ENCODE measurements at places on chromosomes 5 and 9.
A peak's percentile ranks its signal among the peaks of the same experiment; 100 is the strongest.

- DNase-seq, result no peak
Measured at GRCh38 chr5:128539038-128539429, 989 bp upstream of the FBN2 start.

- DNase-seq, result no peak
Measured at GRCh38 chr5:150644058-150644457, 3.6 kb downstream of the SYNPO start.

DNA sequence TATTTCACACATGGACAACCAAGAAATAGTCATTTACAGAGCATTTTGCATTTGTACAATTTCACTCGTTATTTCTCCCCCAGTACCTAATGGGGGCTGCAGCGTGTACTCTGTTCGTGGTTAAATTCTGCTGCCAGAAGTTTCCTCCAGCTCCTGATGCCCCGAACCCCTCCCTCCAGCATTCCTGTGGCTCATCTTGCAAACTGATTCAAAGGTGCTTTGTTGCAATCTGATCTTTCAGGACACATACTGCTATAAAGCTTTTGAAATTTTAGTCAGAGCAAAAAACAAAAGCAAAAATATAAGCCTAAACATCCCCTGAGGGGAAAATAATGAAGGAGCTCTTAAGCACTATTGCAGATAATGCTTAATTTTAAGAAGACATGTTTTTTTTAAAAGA lies 27.7 kb downstream of the UBLCP1 start:
- peak; percentile 19 for DNase-seq

- DNase-seq, result no peak
Measured at GRCh38 chr9:95876138-95876444, 600 bp downstream of the ERCC6L2 start.

DNA sequence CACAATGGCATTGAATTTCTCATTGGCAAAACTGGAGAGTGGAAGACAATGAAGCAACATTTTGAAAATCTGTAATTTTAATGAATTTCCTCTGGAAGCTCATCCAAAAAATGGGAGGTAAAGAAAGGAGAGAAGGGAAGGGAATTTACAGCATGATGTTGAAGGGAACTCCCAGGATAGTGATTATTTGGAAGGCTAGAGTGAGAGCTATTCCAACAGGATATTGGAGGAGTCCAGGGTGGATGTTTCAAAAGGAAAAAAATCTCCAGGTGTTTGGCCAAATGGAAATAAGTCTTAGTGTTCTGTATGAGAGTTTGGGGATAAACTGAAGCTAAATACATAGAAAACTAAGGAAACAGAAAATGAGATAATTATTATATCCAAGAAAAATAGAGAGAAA lies 106.2 kb downstream of the IZUMO3 start:
- no peak for DNase-seq

- no peak for DNase-seq
Measured at GRCh38 chr9:137347928-137348327, 45.9 kb upstream of the NRARP start.

DNA sequence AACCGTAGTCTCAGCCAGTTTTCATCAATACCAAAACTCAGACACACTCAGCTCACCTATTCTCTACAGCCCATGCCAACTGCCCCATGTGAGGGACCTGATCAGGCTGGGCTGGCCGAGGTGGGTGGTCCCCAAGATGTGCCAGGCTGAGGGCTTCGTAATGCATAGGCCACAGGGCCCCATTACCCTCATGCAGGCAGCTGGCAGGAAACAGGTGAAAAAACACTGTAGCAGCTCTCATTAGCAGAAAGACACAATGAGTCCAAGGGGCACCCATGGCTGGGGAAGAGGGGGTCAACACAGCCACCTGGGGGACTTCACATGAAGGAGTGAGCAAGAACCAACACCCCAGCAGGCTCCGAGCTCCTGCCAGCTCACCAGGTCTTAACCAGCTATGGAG lies 8.2 kb downstream of the IPPK start:
- no peak for DNase-seq

DNA sequence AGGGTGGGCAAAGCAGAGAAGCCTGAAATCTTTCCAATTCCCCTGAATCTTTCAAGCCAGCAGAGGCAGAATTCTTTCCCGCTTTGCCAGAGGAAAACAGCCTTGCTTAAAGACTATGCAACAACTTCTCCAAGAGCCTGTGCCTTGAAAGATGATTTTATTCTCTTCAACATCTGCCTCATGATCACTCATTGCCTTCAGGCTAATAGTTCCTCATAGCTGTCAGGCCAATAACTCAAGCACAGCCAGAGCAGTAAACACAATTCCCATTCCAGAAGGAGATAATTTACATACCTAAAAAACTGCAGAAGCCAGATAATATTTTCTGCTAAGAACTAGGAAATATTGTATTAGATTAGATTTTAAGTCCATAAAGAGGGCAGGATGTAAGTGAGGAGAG lies 92.3 kb upstream of the PUM3 start:
- DNase-seq, result no peak

GRCh38 chr9:125931211-125931610 lies 184.0 kb downstream of the PBX3 start:
- no peak for DNase-seq

GRCh38 chr5:52887066-52887465 lies 99.3 kb downstream of the ITGA1 start:
- no peak for DNase-seq

- no peak for DNase-seq
Measured at GRCh38 chr9:88923092-88923491, 68.2 kb upstream of the S1PR3 start.

- DNase-seq, result no peak
Measured at GRCh38 chr5:67623078-67623477, 426.5 kb upstream of the CD180 start.

DNA sequence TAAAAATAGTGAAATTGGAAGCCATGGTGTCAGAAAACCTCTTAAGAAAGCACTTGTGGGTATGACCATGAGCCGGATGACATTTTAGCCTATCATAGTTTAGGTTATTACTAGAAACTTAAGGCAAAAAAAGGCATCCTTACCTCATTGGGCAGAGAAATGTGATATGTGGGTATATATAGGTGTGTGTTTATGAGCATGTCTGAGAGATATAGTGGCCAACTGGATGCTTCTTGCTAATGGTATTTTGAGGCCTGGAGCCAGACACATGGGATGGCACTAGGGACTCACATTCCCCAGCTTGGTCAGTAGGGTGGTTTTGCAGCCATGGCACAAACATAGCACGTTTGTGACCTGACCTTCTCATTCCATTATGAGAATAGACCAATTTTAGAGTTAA lies 295.6 kb upstream of the MEF2C start:
- no peak for DNase-seq

- DNase-seq, result no peak
Measured at GRCh38 chr9:131818089-131818488, 78.2 kb upstream of the RAPGEF1 start.

- DNase-seq, result no peak
Measured at GRCh38 chr5:16642867-16643266, 26.1 kb upstream of the RETREG1 start.

DNA sequence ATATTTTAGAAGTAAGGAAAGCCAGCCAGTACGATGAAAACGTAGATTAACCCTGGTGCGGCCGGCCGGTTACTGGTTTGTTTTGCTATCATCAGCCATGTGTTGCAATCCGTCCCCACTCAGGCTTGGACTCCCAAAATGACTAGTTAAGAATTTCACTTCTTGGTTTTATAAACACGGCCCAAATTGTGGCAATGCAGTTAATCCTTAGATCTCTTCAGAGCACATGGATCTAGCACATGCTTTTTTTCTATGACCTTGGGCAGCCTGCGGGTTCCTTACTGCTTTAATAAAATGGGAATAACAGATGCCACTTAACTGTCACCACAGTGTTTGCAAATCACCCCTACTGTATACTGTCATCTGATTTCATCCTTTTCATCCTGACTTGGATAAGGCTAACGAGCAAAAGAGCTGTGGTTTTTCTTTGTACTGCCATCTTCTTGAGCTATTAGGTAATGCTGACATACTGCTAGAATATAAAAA lies 1.5 kb downstream of the NDFIP1 start:
- DNase-seq, result no peak

DNA sequence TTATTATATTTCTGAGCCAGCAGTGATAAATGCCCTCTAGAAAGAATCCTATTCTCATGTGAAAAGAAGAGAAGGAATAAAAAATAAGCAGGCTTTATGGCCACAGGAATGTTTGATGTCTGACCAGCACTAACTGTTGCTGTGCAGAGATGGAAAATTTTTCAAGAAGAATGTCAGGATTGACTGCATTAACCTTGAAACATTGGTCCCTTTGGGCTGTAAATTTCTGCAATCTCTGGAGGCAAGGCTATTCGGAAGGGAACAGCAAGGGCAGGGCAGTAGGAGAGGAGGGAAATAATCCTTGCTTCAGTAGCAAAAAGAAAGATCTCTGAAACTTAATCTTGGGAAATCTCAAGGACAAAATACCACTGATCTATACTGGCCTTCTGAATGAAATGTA lies 415.2 kb downstream of the DNAH5 start:
- DNase-seq, result no peak

- DNase-seq, result no peak
Measured at GRCh38 chr9:85892401-85892800, 48.5 kb upstream of the NAA35 start.

DNA sequence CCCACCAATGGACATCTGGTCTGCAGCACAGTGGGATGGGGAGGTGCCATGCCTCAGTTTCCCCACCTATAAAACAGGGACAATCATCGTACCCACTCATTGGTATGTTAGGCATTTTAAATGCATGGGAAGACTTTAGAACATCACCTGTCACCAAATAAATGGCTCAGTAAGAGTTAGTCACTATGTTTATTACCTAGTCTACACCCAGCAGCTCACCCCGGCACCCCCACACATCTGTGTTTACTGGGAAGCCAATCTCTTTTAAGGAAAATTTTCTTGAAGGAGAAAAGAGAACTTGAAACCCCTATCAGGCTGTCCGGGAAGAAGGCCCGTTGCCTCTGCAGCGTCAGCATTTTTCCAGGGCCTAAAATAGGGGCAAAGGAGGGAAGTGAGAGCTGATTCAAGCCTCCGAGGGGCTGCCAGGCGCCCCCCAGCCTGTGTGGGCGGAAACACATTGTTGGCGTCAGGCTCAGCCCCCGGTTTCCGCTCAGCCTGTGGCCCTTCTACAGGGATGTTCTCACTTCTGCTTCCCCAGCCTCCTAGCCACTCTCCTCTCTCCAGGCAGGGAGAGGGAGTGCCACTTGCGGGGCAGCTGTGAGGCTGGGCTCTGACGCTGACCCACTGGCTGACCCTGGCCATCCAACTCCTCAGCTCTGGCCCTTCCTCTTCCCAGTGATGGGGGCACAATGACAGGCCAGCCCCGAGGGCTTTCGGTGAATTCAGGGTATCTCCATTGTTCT lies 4.6 kb downstream of the CSF1R start:
- DNase-seq, result no peak

GRCh38 chr9:137679695-137680305 lies 61.0 kb downstream of the EHMT1 start:
- DNase-seq, result no peak

- DNase-seq, result no peak
Measured at GRCh38 chr9:87250205-87250604, 247.5 kb upstream of the DAPK1 start.

GRCh38 chr5:140548300-140548688 lies 832 bp downstream of the EIF4EBP3 start:
- DNase-seq, result no peak

DNA sequence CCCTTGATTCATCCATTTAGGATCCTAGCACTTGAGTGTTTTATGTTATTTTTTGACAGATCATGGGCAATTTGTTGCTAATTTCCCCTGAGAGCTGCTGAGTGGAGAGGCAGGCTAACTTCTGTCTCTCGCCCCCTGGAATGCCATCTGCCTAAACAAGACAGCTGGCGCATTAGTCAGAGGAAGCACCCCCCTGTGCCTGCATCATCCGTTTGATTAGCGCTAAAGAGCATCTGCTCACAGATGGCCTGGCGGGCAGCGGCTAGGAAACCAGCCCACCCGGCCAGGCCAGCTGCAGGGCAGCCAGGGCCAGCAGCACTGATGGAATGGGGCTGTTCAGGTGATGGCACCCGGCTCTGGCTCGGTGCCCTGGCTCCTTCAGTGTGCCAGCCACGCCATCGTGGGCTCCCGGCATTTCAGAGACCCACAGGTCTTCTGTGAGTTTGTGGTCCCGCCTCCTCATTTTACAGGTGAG lies 22.9 kb upstream of the ASS1 start:
- peak; percentile 52 for DNase-seq

- DNase-seq, result no peak
Measured at GRCh38 chr9:131499254-131499767, 3.4 kb upstream of the POMT1 start.

DNA sequence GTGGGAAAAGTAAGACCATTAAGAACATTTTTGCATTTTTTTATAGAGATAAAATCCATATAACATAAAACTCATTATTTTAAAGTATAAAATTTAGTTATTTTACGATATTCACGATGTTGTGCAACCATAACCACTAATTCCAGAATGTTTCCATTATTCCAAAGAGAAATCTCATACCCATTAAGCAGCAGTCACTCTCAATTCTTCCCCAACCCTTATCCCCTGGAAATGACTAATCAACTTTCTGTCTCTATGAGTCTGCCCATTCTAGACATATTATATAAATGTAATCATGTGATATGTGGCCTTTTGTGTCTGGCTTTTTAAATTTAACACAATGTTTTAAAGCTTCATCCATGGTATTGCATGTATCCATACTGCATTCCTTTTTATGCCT lies 115.6 kb upstream of the ADAMTSL1 start:
- DNase-seq, result no peak

DNA sequence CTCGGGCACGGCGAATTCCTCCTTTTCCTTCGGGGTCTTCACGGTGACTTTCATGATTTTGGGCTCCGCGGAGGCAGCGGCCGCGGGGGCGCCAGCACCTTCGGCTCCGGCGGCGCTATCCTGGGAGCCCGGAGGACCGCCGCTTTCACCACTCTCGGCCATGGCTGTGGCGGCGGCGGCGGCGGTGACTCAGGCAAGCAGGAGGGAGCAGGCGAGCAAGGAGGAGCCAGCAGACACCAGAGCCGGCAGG lies 315 bp downstream of the UBQLN1 start:
- DNase-seq, result no peak

- no peak for DNase-seq
Measured at GRCh38 chr5:41102341-41102740, 31.2 kb upstream of the MROH2B start.

DNA sequence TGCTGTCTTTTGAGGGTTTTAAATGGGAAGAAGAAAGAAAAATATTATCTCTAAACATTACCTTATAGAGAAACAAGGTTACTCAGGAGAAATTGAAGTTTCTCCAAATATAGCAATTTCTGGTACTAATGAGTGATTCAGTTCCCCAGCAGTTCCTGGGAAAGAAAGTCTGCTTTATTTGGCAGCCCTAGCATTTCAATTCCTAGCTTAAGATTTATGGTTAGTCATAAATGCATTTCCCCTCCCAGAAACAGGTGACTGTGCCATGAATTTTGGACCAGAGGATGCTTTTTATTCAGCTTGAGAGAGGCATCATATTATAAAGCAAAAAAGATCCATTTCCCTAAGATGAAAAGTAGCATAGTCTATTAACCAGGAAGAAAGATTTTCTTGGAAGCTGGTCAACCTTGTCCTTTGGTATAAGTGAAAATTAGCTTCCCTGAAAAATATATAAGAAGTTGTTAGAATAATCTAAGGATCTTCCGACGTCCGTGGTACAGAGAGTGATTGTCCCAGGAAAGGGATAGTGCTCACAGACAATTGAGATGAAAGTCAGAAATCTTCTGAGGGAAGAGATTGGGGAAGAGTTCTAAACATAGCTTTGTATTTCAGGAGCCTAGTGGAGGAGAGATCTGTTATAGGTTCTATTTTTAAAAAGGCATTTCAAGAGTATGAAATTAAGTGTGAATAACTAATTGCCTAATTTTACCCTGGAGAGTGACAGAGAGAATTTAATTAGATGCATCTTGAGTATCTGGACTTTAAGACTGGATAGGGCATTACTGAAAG lies 164.9 kb downstream of the ESM1 start:
- no peak for DNase-seq
